ENCODE measurements at places on chromosomes 7 and 10. TPM values are rescaled to one million over a fixed set of nuclear protein-coding genes. Genes with fewer than 3 reads are reported as not detected.

Gene NCF1
- total RNA-seq = 1.1 TPM

Gene ADIRF
- 0.42 TPM for total RNA-seq

GRCh38 chr10:68242051-68242450 lies 10.1 kb upstream of the ATOH7 start:
- H3K4me3 ChIP-seq = no peak overlapping the region
- no peaks in the 10 kb centered on the region for H3K4me1 ChIP-seq
- no peaks in the 10 kb centered on the region for H3K36me3 ChIP-seq
- H3K27me3 ChIP-seq = peaks cover 28% of the 10 kb centered on the region
- H3K27ac ChIP-seq = no peak overlapping the region

DNA sequence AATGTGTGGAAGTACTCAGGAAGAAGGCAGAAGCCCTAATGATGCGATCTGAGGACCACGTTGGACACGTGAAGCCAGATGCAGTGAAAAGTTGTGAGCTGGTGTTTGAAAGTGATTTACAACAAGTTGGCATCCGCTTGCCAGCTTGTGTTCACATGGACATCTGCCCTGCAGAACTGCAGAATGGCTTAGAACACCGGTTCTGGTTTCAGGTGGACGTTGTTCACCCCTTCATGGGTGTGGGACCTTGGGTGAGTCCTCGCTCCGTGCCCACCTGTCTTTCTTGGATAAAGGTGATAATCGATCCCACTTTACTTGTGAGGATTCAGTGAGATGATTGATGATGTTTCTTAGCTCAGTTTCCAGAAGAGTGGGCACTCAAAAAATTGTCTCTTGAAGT lies 53.8 kb downstream of the CAMK1D start:
- peaks cover 8% of the 10 kb centered on the region for H3K36me3 ChIP-seq
- H3K4me3 ChIP-seq = no peak overlapping the region
- peak overlapping the region; percentile 3 for H3K27ac ChIP-seq
- no peak for DNase-seq
- no peaks in the 10 kb centered on the region for H3K27me3 ChIP-seq

GRCh38 chr7:41131956-41132355 lies 570.9 kb downstream of the INHBA start:
- DNase-seq = no peak
- H3K4me3 ChIP-seq = no peak overlapping the region
- no peaks in the 10 kb centered on the region for H3K36me3 ChIP-seq
- H3K27me3 ChIP-seq = no peaks in the 10 kb centered on the region
- no peak overlapping the region for H3K27ac ChIP-seq

GRCh38 chr7:100706672-100707311 lies 871 bp downstream of the POP7 start:
- no peak for DNase-seq
- H3K4me3 ChIP-seq = peak overlapping the region; percentile 96
- H3K27ac ChIP-seq = peak overlapping the region; percentile 95
- no peaks in the 10 kb centered on the region for H3K27me3 ChIP-seq
- H3K4me1 ChIP-seq = peaks cover 11% of the 10 kb centered on the region

- H3K36me3 ChIP-seq = no peaks in the 10 kb centered on the region
- peaks cover 3% of the 10 kb centered on the region for H3K4me1 ChIP-seq
- H3K27ac ChIP-seq = peak overlapping the region; percentile 51
- no peak overlapping the region for H3K4me3 ChIP-seq
- H3K27me3 ChIP-seq = no peaks in the 10 kb centered on the region
- no peak for DNase-seq
Measured at GRCh38 chr7:128443831-128444600, 11.7 kb upstream of the HILPDA start.

Gene UPK3B
- total RNA-seq = 1.8 TPM
